DMS53 (cell line): ENCODE measurements at places on chromosomes 13 and 19.

DNA sequence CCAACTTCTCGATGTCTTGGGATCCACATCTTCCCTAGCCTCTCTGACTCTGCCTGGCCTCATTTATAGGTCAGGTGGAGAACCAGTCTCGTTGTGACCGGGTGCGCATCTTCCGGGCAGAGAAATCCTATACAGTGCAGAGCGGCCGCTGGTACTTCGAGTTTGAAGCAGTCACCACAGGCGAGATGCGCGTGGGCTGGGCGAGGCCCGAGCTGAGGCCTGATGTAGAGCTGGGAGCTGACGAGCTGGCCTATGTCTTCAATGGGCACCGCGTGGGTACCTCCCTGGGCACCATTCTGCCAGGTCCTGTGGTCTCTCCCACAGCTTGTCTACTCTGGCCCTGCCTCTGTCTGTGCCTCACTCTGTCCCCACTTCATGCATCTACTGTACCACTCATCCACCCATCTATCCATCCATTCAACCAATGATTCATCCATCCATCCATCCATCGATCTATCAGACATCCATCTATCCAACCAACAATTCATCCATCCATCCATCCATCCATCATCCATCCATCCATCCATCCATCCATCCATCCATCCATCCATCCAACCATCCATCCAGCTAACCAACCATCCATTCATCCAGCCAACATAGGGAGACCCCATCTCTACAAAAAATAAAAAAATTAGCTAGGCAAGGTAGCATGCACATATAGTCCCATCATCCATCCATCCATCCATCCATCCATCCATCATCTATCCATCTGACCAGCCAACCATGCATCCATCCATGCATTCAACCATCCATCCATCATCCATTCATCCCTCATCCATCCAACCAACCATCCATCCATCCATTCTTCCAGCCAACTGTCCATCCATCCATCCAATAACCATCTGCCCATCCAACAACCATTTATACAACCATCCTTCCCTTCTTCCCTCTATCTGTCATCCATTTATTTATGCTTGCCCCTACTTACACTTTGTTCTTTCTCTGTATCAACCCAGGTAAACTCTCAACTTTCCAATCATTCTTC lies 34.3 kb downstream of the RYR1 start:
- DNase-seq, result no peak

DNA sequence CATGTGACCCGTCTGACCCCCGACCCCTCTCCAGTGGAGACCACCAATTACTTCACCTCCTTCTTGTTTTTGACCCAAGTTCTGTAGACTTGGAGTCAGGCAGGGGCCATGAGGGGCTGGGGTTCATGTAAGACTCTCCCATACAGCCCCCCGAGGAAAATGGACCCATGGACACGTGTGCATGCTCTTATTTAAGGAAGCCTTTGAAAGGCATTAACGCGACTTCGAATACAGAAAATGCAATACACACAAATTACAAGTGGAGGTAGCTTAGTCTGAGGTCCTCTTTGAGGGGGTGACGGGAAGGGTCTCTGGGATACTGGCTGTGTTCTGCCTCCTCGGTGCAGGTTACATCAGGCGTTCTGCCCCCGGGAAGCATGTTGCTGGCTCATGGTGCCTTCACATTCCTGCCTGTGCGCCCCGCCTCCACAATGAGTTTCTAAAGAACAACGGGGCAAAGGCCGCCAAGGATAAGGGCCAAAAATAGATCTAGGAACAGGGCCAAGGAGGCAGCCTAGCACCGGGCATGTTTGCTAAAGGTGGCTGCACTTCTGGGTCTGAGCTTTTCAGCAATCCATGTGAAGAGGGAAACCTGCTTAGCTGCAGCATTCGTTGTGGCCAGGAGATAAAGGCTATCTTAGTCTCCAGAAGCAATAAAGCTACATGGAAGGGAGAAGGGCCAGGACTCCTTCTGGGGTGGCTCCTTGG lies 54.5 kb downstream of the RAB20 start:
- DNase-seq, result peak; percentile 76

GRCh38 chr13:42106998-42107397 lies 58.5 kb downstream of the DGKH start:
- peak; percentile 38 for DNase-seq

DNA sequence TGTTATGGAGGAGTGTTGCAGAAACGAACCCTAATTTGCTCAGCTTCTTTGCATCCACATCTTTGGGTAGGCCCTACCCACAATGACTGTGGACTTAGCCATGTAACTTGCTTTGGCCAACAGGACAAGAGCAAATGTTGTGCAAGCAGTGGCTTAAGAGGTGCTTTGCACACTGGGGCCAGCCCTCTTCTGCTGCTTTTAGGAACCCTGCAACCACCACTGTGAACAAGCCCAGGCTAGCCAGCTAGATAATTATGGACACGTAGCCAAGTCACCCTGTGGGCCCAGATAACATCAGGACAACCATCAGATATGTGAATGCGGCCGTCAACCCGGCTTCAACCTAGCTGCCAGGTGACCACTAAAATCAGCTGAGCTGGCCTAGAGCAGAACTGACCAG lies 17.1 kb downstream of the C19orf47 start:
- no peak for DNase-seq

GRCh38 chr13:54750521-54750920 lies 1721.9 kb downstream of the OLFM4 start:
- peak; percentile 55 for DNase-seq

DNA sequence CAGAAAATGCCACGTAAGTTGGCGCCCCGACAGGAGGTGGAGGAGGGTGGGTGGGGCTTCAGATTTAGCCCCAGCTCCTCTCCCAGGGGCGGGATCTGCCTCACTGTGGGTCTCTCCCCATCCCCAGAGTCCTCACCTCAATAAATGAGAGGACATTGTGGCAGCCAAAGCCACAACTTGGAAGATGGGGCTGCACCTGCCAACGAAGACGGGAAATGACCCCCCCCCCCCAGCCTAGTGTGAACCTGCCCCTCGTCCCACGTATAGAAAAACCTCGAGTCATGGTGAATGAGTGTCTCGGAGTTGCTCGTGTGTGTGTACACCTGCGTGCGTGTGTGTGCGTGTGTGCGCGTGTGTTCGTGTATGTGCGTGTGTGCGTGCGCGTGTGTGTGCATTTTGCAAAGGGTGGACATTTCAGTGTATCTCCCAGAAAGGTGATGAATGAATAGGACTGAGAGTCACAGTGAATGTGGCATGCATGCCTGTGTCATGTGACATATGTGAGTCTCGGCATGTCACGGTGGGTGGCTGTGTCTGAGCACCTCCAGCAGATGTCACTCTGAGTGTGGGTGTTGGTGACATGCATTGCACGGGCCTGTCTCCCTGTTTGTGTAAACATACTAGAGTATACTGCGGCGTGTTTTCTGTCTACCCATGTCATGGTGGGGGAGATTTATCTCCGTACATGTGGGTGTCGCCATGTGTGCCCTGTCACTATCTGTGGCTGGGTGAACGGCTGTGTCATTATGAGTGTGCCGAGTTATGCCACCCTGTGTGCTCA lies 1.5 kb upstream of the TRAPPC5 start:
- peak; percentile 65 for DNase-seq

DNA sequence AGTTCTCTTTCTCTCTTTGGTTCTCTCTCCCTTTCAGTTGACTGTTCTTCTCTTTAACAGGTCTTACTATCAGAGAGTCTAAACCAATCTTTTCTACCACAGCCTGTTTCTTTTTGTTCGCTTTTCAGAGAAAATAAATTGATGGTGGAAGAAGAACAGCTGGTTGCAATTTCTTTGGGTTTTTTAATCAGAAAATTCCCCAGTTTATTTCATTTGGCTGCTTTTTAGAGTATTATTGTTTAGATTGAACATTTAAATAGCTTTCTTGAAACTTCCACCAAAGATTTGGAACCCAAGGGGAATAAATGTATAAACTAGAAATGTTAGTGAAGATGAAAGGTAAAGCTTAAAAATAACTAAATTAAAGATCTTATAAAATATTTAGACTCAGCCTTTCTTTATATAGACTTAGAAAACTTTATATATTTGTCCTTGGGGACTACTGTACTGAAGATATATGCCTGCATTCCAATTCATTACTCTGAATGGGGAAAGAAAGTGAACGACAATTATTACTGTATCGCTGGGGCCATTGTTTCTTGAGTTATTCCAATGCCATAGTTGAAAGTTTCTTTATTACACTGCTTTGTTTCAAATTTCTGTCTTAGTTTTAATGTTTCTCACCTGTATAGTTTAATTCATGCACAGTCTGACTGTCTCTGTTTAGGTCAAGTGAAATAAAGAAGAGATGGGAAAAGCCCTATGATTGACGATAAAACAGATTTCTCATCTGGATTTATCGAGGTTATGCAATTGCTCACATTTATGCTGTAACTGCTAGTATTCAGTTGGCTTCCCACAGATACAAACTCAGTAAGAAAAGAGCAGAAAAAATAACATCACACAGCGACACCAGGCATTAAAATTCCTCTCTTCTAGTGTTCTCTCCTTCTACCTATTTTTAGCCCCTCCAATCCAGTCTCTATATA lies 169.4 kb upstream of the CSNK1A1L start:
- DNase-seq, result no peak

DNA sequence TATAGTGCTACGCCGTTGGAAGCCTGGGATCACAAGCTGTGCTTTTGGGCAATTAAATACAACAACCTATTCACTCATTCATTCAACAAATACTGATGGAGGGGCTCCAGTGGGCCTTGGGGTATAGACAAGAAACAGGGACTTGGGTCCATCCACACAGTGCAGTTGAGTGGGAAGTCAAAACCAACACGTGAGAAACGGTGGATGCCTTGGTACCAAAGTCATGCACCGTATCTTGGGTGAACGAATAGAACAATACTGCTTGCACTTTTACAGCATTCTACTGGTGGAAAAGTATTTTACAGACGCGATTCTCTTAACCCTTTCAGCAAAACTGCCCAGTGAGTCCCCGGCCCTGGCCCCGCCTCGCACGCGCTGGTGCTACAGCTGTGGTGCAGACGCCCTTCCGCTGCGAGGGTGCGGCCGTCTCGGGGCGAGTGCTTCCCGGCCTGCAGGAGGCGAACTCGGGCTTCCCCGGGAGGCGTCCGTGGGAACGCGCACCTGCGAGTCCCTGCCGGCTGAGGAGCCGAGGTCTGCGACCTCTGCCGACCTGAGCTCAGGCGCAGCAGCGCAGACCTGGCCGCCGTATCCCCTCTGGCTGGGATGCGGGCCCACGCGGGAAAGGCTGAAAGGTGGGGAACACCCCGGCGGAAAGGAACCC lies 8.3 kb downstream of the TNFRSF19 start:
- DNase-seq, result peak; percentile 94

GRCh38 chr13:30486230-30487074 lies 20.7 kb upstream of the HMGB1 start:
- DNase-seq, result peak; percentile 50

DNA sequence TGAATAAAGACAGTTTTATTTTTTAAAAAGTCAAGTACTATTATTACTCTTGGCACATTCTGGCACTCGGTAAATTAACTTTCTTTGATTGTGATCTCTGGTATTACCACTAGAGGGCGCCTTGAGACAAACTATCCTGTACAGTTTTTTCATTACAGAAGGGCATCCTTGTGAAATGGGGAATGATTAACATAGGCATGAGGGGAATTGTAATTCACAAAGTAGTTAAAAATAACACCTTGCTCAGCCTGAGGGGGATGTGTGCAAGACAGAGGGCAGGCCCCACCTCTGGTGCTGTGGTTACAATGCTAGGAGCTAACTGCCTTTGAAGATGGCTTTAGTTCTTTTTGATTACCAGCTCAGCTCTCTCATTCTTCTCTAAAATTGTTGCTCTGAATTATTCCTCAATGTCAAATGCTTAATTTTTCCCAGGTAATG lies 24.2 kb upstream of the C1QTNF9B start:
- DNase-seq, result peak; percentile 77

DNA sequence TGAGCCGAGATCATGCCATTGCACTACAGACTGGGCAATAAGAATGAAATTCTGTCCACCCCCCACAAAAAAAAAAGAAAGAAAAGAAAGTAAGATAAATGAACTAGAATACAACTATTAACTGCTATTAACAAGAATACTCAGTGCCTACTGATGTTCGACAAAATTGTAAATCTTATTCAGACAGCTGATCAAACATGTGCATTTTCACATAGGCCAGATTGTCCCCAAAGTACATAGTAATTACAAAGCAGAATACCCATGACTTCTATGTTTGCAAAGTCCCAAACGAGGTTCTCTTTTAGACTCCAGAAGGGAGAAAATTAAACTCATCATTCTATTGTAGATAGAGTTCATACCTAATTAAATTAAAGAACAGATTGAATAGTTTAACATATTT lies 113.4 kb downstream of the UFM1 start:
- peak; percentile 21 for DNase-seq
